ENCODE measurements at places on chromosomes 5 and 9.

DNA sequence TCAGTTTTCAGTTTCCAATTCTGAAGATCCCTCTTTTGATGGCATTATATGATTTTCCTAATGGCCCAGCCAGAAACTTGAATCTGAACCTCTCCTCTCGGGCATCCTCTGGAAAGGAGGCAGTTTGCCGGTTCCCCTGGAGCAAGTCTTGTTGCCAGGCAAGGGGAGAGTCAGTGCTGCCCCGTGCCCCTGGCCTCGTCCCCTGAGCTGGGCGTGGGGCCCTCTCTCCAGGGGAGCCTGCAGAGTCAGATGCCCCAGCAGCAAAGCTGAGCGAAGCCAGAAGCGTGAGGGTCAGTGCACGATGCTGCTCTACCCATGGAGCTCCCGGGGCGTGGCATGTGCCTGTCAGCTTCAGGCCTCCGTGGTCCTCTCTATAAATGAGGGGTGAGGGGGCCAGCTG, 14.0 kb downstream of the OLFM1 start:
- no peak for DNase-seq

GRCh38 chr9:133368249-133368881, 7.5 kb downstream of the SURF4 start:
- no peak for DNase-seq

DNA sequence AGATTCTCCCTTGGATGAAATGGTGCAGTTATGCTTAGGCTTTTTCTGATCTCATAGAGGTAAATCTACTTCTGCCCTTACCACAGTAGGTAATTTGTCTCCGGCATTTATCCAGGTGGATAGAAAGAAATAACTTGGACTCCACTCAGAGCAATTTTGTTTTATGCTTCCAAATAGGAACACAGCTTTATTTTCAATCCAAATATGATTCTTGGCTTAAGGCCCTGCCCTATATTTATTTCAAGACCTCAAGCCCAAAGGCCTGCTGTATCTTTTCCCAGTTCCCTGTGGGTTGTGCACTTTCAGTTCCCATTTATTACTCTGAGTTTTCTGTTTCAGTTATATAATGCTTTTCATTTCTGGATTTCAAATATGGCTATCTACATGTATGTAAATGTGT, 274.2 kb upstream of the SMC2 start:
- peak; percentile 4 for DNase-seq

- no peak for DNase-seq
Observed at GRCh38 chr5:10232386-10232785, 17.3 kb downstream of the ATPSCKMT start.

- DNase-seq: peak; percentile 3
Observed at GRCh38 chr5:151318850-151319732, 15.5 kb upstream of the SLC36A3 start.

GRCh38 chr5:123451047-123451446, 27.8 kb upstream of the CEP120 start:
- DNase-seq: no peak

- DNase-seq: no peak
Observed at GRCh38 chr5:83404182-83404716, 67.3 kb upstream of the VCAN start.

DNA sequence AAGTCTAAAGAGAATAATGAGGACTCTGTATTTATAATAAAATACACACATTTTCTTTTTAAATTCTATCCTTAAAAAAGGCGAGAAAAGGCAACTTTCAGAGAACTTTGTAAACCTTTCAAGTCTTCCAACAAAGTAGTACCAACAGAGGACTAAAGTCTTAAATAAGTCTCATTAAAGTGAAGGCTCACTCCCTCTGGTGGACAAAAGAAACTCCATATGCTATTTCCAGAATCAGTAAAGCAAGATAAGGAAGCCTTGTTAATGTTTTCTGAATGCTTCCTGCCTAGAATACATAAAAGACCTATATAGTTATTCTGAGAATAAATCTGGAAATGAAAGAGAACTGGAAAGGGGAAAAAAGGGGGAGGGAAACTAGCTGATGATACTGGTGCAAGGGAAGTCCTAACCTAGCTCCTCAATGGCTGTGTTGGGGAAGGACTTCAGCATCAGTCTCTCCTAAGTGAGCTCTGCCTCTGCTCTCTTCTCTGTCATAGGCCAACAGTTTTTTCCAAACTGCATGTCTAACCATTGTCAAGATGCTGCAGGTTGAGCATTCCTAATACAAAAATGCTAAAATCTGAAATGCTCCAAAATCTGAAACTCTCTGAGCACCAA, 7.2 kb downstream of the HMGCS1 start:
- no peak for DNase-seq

GRCh38 chr5:131749138-131749537, 47.7 kb downstream of the FNIP1 start:
- DNase-seq: no peak

DNA sequence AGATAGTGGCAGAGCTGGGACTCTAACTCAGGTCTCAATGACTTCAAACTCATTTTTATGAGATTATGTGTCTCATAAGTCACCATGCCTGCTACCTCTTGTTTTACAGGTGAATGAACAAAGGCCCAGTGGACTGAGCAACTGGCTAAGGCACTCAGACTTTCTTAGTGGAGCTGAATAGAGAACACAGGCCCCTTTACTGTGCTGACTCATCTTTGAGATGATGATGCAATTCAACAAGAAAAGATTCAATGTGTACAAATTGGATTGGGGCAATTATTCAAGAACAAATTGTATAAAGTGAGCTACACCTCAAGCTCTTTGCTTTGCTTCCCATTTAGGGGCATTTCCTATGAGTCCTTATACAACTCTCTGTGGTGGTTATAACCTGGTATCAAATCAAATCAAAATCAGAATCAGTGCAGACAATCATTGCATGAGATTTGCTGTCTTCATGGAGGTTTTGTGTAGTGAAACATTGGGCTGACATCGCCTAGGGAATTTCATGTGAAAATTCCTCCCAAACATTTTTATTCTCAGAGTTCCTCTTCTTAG, 84.3 kb upstream of the PPP2R2B start:
- DNase-seq: no peak

- DNase-seq: no peak
Observed at GRCh38 chr5:146409054-146409671, 38.0 kb upstream of the TCERG1 start.

DNA sequence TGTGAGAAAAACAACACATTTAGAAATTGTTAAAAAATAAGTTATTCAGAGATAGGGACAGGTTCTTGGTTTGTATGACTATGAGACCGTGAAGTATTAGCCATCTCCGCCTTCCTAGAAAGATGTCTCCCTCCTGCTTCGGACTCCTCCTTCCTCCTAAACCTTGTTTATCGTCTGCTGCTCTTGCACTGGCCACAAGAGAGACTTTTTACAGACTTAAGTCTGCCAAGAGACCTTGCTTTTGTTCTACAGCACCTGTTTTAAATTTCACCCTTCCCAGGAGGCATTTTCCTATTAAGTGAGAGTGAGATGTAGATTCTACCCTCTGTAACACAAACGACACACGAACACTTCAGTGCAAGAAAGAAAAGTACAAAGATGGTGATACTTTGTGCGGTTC, 274.6 kb downstream of the ARHGEF28 start:
- no peak for DNase-seq

GRCh38 chr5:125376059-125376641, 629.7 kb upstream of the ZNF608 start:
- no peak for DNase-seq

- no peak for DNase-seq
Observed at GRCh38 chr5:11385251-11385900, 518.9 kb downstream of the CTNND2 start.

GRCh38 chr5:159112436-159112835, 12.7 kb upstream of the EBF1 start:
- DNase-seq: no peak

GRCh38 chr9:21590058-21590996, 108.2 kb upstream of the IFNE start:
- no peak for DNase-seq

- DNase-seq: no peak
Observed at GRCh38 chr5:38551030-38552017, 5.1 kb downstream of the LIFR start.

- DNase-seq: no peak
Observed at GRCh38 chr5:110716247-110717245, 9.9 kb downstream of the TMEM232 start.

DNA sequence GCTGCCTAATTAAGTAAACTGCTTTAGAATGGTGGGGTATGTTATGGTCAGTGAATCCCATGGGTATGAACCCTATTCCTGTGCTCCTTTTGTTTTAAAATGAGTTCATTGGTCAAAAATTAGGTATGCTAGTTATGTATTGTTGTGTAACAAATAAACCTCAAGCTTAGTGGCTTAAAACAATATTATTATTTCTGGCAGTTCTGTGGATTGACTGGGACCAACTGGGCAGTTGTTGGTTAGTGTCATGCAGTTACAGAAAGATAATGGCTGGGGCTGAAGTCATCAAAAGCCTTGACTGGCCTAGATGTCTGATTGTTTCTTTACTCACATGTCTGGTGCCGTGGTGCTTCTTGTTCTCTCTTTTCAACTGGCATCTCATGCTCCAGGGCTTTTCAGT, 8.9 kb upstream of the PTAR1 start:
- DNase-seq: no peak

DNA sequence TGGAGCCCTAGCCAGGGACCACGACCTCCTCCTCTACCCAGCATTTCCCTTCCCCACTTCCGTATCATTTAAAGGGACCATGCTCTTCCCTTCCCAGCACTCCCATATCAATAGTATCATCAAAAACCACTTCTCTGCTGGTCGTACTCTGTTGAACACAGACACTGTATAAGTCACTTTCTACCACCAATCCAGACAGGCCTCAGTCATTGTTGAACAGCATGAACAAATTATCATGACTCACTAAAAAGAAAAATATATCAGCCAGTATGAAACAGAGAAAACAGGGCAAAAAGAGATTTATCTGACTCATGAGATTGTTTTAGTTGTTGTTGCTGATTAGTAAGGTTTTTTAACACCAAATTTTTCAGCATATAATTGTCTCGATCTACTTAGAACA, 89.8 kb downstream of the CDKN2A start:
- DNase-seq: peak; percentile 26

- DNase-seq: no peak
Observed at GRCh38 chr5:44646016-44646415, 162.7 kb upstream of the MRPS30 start.

GRCh38 chr9:88216126-88216995, 78.1 kb upstream of the SPATA31C2 start:
- no peak for DNase-seq

DNA sequence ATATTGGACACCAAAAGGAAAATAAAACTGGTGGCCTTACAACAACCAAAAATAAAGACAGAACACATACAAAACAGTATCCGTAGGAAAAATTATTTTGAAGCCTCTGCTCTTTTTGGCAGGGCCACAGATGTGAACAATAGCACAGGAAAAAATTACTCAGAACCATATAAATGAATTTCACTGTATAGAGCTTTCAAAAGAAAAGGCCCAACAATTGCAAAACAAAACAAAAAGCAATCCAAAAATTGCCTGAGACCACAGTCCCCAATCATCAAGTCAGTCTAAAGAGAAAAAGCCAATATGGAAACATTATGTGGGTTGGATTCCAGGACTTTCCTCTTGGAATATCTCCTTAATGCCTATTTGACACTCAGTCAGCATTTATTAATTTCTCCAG, 243.8 kb downstream of the CEMIP2 start:
- DNase-seq: no peak

- DNase-seq: no peak
Observed at GRCh38 chr5:107134931-107135330, 535.8 kb downstream of the EFNA5 start.

GRCh38 chr9:134215420-134215698, 51.0 kb upstream of the RNU6ATAC start:
- no peak for DNase-seq

- DNase-seq: peak; percentile 12
Observed at GRCh38 chr5:18314192-18314778, 680.0 kb downstream of the TAF11L14 start.

- DNase-seq: no peak
Observed at GRCh38 chr9:114426046-114426948, 38.5 kb upstream of the AKNA start.

DNA sequence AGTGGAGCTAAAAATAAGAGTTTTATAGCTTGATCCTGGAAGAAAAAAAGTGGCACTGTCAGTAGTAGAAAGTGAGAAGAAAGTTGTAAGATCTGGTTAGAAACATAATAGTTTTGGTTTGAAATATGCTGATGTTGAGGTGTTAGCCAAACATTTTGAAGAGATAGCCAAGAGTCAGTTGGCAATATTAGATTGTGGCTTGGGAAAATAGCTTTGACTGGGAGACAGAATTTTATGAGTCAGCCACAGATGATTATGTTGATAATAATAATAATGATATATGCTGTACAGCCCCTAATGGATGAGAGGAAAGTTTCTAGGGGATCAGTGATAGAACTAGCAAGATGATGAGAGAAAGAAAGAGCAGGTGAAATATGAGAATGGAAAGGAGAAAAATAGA, 12.4 kb upstream of the CDH18 start:
- no peak for DNase-seq

- no peak for DNase-seq
Observed at GRCh38 chr5:9841516-9842170, 211.5 kb upstream of the TAS2R1 start.

- DNase-seq: no peak
Observed at GRCh38 chr9:248278-248961, 33.8 kb downstream of the DOCK8 start.

GRCh38 chr9:133826289-133827085, 88.3 kb upstream of the SARDH start:
- DNase-seq: no peak

DNA sequence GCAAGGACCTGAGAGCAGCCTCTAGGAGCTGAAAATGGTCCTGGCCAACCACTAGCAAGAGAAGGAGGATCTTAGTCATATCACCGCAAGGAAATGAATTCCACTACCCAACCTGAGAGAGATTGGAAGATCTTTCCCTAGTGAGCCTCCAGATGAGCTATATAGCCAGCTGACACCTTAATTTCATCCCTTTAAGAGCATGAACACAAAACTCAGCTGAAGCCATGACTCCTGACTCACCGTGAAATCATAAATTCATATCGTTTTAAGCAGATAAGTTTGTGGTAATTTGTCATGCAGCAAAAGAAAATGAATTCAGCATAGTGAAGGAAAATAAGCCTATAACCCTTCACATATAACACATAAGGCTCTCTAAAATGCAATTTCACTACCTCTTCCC, 23.5 kb downstream of the MAPKAP1 start:
- DNase-seq: no peak

DNA sequence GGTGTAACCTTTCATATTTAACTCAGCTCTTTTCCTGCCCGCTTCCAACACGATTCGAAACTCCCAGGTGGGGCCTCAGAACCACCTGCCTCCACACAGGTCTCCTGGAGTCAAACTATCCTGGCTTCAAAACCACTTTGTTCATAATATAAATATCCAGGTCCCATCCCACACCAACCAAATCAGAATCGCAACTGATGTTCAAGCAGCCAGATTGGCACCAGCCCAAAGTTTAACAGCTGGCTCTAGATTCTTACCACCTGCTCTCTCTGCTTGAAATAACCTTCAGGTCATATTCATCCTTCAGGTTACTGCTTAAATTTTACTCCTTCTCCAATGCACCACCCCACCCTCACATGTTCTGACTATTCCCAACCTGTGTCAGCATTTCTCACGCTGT, 231.4 kb upstream of the TRPM3 start:
- no peak for DNase-seq

GRCh38 chr9:77194423-77194822, 17.1 kb downstream of the VPS13A start:
- no peak for DNase-seq

All from smooth muscle cell of the brain vasculature (primary cell).